Karpas-422 (cell line): ENCODE measurements at places on chromosomes 1 and 21.

DNA sequence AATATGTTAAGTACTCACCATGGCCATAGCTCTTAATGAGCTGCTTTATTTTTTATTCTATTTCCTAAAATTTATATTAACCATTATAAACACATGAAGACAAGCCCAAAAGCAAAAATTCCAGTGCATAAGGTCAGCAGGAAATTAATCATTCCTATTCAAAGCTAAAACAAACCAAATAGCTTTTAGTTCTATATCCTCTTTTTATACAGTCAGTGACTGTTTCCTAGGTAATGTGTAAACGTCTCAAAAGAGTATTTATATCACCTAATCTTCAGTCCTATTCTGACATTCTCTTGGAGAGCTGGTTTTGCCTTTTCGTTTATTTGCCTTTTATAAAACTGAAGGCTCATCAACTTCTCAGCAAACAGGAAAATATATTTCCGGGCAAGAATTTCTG is 4.2 kb downstream of the GOLPH3L start:
- DNase-seq, result no peak

- no peak for DNase-seq
Measured at GRCh38 chr1:227919906-227920305, 27.8 kb downstream of the WNT9A start.

- no peak for DNase-seq
Measured at GRCh38 chr1:62111084-62111483, 83.6 kb upstream of the L1TD1 start.

GRCh38 chr1:216210081-216210480 is 213.2 kb downstream of the USH2A start:
- no peak for DNase-seq
